Right atrium auricular region (tissue), 2 donors: ENCODE measurements at places on chromosomes 4 and X. TPM values are rescaled to one million over a fixed set of nuclear protein-coding genes. Genes with fewer than 3 reads are reported as not detected.

GRCh38 chr4:41933997-41934503 lies 1.2 kb upstream of the TMEM33 start:
- no peak overlapping the region for H3K4me3 ChIP-seq
- H3K27me3 ChIP-seq = no peaks in the 10 kb centered on the region
- H3K36me3 ChIP-seq = peaks cover under 1% of the 10 kb centered on the region
- H3K4me1 ChIP-seq = peaks cover 12% of the 10 kb centered on the region

GRCh38 chrX:133490955-133491354 lies 75.7 kb upstream of the GPC4 start:
- no peaks in the 10 kb centered on the region for H3K27me3 ChIP-seq
- no peak overlapping the region for H3K27ac ChIP-seq
- no peaks in the 10 kb centered on the region for H3K4me1 ChIP-seq
- DNase-seq = no peak
- no peaks in the 10 kb centered on the region for H3K36me3 ChIP-seq
- H3K4me3 ChIP-seq = no peak overlapping the region

NSUN7 gene
- 9.8 TPM for total RNA-seq

GRCh38 chrX:104137496-104137895 lies 19.3 kb downstream of the SLC25A53 start:
- no peak overlapping the region for H3K27ac ChIP-seq
- H3K4me3 ChIP-seq = no peak overlapping the region
- H3K27me3 ChIP-seq = no peaks in the 10 kb centered on the region
- no peaks in the 10 kb centered on the region for H3K36me3 ChIP-seq
- peaks cover 2% of the 10 kb centered on the region for H3K4me1 ChIP-seq
- DNase-seq = no peak

SPARCL1 gene
- 501 TPM for total RNA-seq

MCF2 gene
- total RNA-seq = not detected

SMAD1 gene
- total RNA-seq = 12.5 TPM

GRCh38 chr4:16222957-16223527 lies 3.2 kb downstream of the TAPT1 start:
- peak overlapping the region; percentile 95 for H3K27ac ChIP-seq
- DNase-seq = no peak
- no peak overlapping the region for H3K4me3 ChIP-seq
- H3K36me3 ChIP-seq = no peaks in the 10 kb centered on the region

CCSER1 gene
- 11.8 TPM for total RNA-seq

DNA sequence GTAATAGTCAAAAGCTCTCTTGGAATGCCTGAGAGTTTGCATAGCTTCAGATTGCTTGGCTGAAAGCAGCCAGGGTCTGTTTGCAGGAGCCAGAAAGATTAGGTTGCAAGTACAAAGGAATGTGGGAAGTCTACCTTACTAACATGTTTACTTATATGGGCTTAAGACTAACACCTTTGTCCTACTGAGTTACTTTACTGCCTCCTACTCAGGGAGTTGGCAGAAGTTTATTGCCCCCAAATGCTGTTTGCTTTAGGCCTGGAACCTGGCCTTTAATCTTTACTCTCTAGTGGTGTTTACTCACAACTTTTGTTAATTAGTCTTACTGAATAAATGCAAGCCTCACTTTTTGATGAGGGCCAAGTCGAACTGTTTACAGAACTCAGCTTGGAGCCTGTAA lies 219.4 kb upstream of the ZC4H2 start:
- no peaks in the 10 kb centered on the region for H3K27me3 ChIP-seq
- H3K4me3 ChIP-seq = no peak overlapping the region
- no peak for DNase-seq
- no peak overlapping the region for H3K27ac ChIP-seq
- no peaks in the 10 kb centered on the region for H3K4me1 ChIP-seq
- H3K36me3 ChIP-seq = no peaks in the 10 kb centered on the region

GRCh38 chrX:123277821-123278220 lies 93.7 kb downstream of the GRIA3 start:
- no peaks in the 10 kb centered on the region for H3K4me1 ChIP-seq
- no peaks in the 10 kb centered on the region for H3K36me3 ChIP-seq
- H3K4me3 ChIP-seq = no peak overlapping the region
- H3K27ac ChIP-seq = no peak overlapping the region
